ENCODE measurements at places on chromosomes 11 and 22.
A peak's percentile ranks its signal among the peaks of the same experiment; 100 is the strongest.

DNA sequence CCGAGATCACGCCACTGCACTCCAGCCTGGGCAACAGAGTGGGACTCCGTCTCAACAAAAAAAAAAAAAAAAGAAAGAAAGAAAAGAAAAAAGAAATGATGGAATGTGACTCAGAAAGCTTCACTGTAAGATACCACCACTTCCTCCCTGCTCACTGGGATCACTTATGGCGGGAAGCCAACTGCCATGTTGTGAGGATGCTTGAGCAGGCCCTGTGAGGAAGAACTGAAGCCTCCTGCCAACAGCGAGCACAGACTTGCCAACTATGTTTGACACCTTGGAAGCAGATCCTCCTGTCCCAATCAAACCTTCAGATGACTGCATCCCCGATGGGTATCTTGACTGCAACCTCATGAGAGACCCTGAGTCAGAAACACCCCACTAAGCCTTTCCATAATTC lies 8.3 kb downstream of the SEC14L6 start:
- DNase-seq = no peak

DNA sequence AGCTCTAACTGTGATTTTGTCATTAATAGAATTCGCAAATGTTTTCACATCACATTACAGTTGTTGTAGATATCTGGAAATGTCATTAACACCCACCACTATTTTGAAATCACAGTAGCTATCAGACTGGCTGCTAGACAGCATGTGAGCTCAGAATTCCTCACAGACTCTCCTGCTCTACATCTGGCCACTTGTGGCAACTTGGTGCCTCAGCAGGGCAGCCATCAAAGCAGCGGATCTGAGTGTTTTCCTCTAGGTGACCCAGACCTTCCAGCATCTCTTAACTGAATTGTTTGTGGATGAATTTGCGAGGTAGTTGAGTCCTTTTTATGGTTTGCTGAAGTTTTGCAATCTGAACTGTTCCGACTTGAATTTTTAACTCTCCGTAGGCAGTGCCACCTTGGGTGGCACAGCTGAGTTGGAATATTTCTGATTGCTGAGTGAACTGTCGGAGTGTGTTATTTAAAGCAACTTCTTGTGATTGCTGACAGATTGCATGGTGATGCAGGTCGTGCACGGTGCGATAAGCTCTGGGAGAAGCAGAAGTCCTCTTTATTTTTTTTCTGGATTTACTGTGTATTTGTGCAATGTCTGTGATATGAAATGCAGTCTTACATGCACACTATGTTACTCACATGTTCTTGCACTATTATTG lies 114.0 kb upstream of the PLET1 start:
- no peak for DNase-seq

DNA sequence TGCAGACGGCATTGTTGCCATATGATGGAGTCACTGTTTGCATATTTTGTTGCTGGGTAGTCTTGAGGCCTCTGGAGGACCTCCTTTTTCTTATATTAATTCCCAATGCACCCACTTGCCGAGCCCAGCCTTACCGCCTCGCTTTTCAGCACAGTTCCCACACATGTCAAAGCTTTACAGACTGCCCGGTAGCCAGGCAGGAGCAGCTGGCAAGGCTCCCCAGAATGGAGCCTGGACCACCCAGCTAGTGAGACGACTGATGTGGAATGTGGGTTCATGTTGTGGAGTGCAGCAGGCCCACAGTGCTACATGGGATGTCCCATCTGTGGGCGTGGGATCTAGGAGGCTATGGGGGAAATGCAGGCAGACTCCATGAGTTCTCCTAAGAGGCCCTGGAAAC lies 99.4 kb upstream of the MTMR2 start:
- no peak for DNase-seq

DNA sequence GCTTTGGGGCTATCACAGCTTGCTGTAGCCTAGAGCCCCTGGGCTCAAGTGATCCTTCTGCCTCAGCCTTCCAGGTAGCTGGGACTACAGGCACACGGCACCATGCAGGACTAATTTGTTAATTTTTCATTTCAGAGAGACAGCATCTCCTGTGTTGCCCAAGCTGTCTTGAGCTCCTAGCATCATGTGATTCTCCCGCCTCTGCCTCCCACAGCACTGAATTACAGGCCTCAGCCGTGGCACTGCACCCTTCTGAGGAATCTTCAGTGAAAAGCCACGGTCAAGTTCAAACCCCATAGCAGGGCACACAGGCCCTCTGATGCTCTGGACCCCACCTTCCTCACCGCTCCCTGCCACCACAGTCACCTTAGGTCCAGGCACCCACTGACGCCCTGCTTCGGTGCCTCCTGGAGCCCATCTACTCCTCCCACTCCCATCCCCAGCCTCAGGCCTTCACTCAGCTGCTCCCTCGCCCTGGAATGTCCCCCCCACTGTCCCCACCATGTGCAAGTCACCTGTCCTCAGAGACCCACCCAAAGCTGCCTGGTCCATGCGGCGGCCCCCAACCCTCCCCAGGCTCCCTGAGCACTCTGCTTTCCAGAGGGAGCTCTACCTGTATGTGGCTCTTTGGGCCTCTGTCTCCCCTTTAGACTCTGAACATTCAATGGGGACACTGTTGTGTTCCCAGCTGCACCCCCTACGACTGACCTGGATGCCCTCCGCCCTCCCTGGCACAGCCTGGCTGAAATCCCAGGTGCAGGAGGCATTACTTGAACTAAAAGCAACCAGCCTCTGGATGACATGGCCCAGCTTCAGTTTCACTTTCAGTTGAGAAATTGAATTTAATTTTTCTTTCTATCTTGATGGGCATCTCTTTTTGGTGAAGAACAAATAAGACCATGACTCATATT lies 1.6 kb downstream of the APOL2 start:
- no peak for DNase-seq

GRCh38 chr11:64887234-64887756 lies 8.9 kb upstream of the EHD1 start:
- no peak for DNase-seq

- DNase-seq = no peak
Observed at GRCh38 chr11:17439316-17439782, 37.3 kb downstream of the ABCC8 start.

DNA sequence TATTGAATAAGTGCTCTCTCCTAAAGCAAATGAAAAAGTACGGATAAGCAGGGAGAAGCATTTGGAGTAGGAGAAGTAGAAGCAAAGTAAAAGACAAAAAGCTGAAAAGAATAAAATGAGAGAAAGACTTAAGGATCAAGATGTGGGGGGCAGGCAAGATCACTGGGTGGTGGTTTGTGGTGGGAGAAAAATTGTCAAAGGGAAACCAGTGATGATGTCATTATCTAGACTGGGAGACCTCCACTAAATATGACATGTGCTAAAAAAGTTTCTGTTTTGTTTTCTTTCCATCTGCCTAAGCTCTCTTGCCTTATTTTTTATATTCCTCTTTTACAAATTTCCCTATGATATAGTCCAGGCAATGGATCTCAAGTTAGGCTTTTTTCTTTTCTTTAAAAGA lies 14.8 kb upstream of the MAML2 start:
- no peak for DNase-seq

- DNase-seq = peak; percentile 55
Observed at GRCh38 chr11:119493712-119494111, 70.7 kb upstream of the THY1 start.

DNA sequence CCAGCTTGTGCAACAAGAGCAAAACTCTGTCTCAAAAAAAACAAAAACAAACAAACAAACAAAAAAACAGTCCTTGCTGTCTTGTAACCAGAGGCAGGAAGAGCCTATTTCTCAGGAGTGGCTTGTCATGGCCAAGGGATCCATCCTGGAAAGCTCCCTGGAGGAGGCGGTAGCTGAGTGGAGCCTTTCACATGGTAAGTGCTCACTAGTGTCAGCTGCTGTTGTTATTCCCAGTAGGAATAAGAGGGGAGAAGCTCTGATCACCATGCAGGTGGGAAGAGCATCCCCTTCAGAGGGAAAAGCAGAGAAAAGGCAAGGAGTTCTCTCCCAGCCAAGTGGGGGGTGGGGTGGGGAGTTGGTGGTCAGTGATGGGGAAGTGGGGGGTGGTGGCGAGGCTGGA lies 54.6 kb upstream of the WNT7B start:
- no peak for DNase-seq

- DNase-seq = no peak
Observed at GRCh38 chr11:92453055-92453454, 228.4 kb downstream of the FAT3 start.

DNA sequence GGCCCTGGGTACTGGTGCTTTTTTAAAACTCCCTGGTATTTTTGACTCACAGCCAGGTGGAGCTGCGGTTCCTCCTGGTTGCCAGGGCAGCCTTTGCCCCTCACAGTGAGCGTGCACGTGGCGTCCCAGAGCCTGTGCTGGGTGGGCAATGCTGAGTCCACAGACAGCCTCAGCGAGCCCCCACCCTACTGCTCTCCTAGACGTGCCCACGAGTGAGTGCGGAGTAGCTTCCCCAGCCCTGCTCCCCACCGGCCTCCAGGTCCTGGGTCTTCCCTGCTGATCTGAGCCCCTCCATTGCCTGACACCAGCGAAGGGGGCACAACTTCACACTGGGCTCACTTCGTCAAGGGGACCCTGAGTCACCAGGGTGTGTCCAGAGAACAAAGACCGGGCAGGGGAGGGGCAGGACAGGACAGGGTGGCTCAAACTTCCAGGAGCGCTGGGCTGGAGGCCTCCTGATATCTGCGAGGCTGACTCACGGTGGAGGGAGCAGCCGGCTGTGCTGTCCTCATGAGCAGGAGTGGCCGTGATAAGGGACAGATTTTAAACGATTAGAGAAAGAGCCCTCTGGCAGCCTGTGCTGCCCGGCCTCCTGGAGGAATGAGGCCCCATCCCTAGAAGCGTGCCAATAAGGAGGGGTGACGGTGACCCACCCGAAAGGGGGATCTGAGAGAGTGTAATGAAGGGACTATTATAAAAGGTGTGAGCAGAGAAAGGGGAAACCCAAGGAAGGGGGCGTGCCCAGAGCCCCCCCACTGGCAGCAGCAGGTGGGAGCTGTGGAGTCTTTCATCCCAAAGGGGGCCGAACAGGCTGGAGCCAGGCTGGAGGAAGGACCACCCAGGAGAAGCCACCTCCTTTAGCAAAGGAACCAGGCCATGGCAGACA lies 129.3 kb upstream of the FGF3 start:
- no peak for DNase-seq

GRCh38 chr11:131606811-131607335 lies 236.5 kb downstream of the NTM start:
- no peak for DNase-seq

- DNase-seq = no peak
Observed at GRCh38 chr11:112555491-112556364, 295.1 kb upstream of the PLET1 start.

DNA sequence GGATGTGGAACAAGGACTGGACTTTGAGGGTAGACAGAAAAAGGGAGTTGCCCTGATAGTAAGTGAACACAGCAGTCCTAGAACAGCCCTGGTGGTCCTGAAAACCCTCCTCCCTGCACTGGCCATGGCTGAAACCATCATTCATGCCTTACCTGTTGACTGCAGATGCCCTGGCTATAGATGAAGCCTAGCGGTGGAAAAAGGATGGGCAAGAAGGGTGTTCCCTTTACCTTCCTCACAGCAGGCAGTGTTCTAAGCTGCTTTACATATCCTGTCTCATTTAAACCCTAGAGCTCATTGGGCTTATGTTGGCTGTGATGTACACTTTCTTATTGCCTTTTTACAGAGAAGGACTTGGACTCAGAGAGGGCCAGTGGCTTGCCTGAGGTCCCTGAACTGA lies 133.6 kb downstream of the C11orf91 start:
- DNase-seq = no peak

GRCh38 chr22:49489821-49490220 lies 337.9 kb downstream of the BRD1 start:
- DNase-seq = no peak

DNA sequence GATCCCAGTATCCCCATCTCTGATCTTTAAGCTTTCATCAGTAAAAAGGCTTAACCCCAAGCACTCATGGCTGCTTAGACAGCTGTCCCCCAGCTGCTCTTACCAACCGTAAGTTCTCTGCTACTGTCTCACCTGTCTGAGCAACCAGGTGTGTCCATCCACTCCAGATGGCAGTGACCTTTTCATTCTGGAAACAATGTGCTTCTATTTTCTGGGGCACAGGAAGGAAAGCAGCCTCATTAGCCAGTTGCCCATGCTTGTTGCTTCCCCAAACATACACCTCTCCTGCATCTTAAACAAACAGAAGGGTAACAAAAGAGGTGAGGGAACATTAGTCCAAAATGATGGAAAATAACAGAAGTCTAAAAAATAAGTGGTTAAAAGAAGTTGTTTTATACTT lies 24.4 kb downstream of the SERGEF start:
- DNase-seq = no peak

DNA sequence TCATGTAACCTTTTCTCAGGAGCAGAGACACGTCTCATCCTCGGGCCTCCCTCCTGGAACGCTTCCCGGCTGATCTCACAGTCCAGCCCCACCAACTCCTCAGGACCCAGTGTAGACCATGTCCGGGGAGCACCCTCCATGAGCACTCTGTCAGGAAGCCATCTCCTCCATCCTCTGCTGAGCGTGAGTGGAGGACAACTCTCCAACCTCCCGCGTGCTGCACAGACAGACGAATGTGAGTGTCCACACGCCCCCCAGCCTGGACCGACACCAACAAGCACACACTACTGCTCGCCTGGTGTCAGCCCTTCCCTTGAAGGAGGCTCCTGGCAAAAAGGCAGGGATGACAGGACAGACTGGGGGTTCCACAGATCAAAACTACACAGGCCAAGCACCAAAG lies 86.6 kb downstream of the SHANK2 start:
- no peak for DNase-seq

- DNase-seq = no peak
Observed at GRCh38 chr22:22137891-22138290, 106.7 kb upstream of the VPREB1 start.

GRCh38 chr11:76689313-76690260 lies 19.0 kb upstream of the LRRC32 start:
- no peak for DNase-seq
